ENCODE measurements at places on chromosomes 7 and 10.

DNA sequence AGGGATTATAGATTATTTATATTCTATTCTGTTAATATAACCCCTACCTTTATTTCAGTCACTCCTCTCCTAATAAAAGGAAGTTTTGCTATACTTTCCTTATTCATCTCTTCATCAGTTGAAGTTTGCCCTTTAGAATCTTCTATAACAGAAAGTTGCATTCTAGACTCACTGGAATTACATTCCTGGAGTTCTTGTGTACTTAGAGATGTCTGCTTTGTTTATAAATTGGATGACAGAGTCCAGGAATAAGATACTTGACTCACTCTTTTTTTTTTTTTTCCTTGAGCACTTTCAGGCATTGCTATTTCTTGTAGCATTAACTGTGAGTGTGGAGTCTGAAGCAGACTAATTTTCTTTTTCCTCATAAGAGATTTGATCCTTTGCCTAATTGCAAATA is 640.8 kb downstream of the XPNPEP1 start:
- DNase-seq = peak; percentile 67

DNA sequence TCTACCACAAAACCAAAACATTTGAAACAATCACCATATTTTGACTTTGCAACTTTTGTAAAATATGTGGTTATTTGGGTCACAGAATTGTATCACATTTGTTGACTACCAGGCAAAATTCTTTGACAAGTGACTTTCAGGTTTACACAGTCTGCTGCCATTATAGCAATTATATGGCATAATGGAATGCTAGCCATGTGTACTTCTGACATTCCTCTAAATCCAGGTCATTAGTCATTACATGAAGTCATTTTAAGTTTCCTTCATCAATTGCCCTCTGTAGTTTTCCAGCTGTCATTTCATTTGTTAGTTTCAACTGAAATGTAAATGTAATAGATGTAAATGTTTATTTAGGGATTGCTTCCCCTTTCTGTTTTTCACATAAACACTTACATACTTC is 137.5 kb downstream of the IMMP2L start:
- DNase-seq = peak; percentile 61

DNA sequence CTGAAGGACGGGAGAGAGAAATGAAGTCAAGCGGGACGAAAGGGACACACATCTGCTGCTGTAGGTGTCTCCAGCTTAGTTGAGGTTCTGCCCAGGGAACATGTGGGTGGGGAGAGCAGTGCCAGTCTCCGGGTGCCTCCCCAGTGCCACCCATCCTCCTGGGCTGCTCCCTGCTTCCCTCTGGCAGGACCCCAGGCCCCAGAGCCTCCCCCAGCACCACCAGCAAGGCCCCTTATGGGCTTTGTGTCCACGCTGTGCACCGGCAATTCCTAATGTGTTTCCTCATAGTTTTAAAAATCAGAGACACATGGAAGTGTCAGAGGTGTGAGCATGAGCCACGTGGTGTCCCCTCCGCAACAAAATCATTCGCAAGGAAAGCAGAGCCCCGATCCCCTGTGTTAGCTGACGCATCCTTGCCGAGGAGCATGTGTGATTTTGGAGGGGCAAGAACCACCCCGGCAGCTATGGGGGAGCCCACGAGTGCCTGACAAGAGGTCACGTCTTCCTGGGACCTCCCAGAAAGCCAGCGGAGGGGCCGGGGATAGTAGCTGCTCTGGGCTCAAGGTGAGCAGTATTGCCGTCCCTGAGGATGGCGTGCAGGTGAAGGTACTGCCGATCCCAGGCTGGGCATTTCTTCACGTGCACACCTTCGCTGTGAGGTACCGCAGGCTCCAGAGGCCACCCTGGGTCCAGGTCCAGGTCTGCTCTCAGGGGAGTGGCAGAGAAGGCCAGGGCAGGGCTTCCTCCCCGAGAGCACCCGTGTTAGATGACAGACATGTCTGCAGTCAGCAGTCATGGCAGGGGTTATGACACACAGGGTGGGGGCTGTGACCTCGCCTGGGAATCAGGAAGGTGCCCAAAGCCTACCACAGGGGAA is 448.2 kb upstream of the FOXK1 start:
- DNase-seq = no peak

DNA sequence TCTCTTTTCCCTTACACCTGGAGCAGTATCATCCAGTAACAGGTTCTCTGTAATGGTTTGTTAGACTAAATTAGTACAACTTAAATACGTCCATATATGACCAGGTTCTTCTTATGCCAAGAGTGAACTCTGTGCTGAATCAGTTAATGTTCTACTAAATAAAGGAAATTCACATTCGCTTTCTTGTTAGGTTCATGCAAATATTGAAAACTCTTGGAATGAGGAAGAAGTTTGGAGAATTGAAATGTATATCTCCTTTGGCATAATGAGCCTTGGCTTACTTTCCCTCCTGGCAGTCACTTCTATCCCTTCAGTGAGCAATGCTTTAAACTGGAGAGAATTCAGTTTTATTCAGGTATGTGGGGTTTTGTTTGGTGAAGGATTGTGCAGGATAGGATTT is 15.3 kb upstream of the CFAP69 start:
- no peak for DNase-seq

GRCh38 chr7:40733578-40733977 is 598.8 kb downstream of the SUGCT start:
- no peak for DNase-seq

DNA sequence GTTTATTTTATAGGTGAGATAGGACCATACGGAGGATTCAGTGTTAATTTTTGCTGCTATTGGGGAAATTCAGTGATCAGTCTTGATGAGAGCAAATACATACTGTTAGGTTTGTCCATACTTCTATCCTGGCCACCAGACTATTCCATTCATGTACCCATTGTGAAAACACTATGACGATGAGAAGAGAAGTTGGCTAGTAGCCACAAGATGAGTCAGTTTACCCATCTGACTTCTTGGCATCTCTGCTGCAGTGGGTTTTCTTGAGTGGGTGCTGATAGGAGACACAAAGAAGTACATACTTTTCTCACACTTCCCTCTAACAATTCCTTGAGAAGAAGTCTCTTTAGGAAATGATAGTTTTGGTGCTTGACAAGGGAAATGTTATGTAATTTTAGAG is 133.1 kb downstream of the TFPI2 start:
- DNase-seq = no peak

- no peak for DNase-seq
These were observed 1.5 kb upstream of the SFMBT2 start for GRCh38 chr10:7412237-7412927.

DNA sequence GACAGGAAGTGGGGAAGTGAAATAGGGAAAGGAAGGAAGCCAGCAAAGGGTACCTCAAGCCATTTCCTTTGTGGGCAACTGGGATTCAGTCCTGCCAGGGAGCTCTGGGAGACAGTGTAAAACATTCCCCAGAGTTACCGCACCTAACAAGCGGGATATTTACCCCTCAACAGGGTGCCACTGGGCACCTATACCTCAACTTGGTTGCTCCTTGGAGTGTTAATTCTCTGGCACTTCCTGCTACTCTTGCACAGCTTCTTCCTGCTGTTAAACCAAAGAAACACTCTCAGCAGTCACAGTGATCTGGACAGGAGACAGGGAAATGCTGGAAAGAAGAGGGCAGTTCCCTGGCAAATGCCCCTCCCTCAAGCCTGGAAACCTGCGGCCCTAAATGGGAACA is 151.3 kb downstream of the REEP3 start:
- no peak for DNase-seq

DNA sequence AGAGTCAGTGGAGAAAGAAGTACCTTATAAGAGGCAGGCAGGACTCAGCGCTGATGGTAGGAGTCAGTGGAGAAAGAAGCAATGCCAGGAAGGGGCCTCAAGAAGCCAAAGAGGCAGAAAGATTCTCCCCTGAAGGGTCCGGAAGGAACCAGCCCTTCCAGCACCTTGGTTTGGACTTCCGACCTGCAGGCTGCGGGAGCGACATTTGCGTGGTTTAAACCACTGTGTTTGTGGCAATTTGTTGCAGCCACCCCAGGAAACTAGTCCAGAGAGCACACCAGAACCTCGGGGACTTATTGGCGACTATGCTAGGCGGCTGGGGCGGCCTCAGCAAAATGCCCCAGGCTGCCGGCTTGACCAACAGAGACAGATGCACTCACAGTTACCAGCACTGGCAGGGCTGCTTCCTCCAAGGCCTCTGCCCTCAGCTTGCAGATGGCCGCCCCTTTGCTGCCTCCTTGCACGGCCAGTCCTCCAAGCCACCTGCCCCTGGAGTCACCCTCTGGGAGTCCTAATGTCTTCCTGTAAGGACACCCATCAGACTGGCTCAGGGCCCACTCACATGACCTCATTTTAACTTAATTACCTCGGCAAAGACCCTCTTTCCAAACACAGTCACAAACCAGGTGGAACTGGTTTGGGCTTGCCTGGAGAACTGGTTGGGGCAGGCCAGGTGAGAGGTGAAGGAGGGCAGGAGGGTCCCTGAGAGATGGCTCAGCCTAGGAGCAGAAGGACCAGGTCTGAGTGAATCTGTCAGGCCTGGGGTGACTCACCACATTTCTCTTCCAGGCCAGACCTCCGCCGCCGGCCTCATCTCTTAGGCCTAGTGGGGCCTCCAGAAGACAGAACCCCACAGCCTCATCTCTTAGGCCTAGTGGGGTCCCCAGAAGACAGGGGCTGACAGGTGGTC is 26.1 kb downstream of the CALML3 start:
- no peak for DNase-seq

- no peak for DNase-seq
These were observed 413.5 kb upstream of the LRRN3 start for GRCh38 chr7:110677405-110677804.

- no peak for DNase-seq
These were observed 358.3 kb downstream of the AUTS2 start for GRCh38 chr7:69956541-69956940.

- no peak for DNase-seq
These were observed 3.3 kb downstream of the IL2RA start for GRCh38 chr10:6058682-6059475.

DNA sequence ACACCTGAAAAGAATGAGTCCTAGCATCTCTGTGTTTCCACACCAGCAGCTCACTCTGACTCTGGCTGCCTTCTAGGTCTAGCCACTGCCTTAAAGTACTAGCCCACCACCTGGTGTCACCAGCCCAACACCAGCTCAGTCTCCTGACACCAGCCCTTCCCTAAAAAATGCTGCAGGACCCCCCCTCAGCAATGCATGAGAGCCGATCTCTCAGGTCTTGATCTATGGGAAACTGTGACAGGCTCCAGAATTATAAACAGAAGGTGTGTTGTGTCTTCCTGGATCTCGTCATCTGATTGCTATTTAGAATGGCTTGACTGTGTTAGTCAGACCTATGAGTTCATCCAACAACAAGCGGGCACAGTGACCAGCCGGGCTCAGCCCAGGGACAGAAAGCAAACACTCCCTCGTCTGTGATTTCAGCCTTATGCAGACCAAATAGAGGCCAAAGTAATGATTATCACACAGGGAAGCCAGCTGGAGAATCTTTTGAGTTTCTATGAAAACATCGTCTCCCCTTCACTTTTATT is 66.6 kb downstream of the CUBN start:
- DNase-seq = peak; percentile 83

DNA sequence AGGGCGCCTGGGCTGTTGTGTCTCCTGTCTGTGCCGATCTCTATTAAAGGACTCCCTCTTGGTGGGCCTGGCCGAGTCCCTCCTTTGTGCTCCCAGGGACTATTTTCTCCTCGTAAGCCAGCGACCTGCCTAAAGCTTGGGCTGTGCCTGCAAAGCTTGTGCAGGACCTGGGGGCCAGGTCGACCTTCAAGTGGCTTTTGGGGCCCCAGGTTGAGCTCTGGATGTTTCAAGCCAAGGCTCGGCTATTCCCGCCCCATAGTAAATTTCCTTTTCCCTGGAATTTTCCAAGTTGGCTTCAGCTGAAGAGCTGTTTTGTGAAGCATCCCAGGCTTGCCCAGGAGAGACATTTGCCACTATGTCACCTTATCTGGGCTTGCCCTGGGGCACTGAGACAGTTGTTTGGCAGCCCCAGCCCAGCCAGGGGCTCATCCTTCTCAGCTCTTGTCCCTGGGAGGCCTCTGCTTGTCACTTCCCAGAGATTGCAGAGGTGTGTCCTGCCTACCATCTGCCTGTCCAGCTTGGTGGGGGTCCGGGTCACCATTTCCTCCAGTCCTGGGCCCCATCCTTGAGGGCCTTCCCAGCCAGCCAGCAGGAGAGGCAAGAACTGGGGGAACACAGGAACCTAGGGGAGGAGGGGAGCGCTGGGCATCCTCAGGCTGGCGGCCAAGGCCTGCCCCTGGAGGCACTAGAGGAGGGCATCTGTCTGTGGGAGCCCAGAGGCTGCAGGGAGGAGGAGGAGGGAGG is 20.2 kb downstream of the ZMIZ2 start:
- no peak for DNase-seq

DNA sequence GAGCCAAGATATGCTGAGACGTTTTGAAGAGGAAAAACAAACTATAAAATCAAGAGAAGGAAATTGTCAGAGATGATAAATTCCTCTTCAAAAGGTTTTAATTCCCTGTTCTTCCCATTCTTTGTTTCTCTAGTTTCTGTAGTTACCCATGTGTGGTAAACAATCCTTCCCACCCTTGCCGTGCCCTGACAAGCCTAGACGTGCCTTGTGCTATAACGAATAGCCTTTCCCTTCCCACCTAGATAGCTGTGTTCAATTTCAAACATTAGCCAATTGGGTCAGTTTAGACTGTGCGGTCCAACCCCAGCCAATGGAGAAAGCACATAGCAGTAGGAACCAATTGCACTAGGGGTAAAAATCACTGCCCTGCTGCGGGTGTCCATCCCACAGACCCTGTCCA is 138.1 kb downstream of the RALA start:
- DNase-seq = no peak

- DNase-seq = no peak
These were observed 10.6 kb downstream of the CPA4 start for GRCh38 chr7:130303551-130303950.

GRCh38 chr7:21261627-21262594 is 166.0 kb upstream of the SP4 start:
- DNase-seq = peak; percentile 15

- no peak for DNase-seq
These were observed 75.6 kb downstream of the KAT6B start for GRCh38 chr10:74901867-74902450.

DNA sequence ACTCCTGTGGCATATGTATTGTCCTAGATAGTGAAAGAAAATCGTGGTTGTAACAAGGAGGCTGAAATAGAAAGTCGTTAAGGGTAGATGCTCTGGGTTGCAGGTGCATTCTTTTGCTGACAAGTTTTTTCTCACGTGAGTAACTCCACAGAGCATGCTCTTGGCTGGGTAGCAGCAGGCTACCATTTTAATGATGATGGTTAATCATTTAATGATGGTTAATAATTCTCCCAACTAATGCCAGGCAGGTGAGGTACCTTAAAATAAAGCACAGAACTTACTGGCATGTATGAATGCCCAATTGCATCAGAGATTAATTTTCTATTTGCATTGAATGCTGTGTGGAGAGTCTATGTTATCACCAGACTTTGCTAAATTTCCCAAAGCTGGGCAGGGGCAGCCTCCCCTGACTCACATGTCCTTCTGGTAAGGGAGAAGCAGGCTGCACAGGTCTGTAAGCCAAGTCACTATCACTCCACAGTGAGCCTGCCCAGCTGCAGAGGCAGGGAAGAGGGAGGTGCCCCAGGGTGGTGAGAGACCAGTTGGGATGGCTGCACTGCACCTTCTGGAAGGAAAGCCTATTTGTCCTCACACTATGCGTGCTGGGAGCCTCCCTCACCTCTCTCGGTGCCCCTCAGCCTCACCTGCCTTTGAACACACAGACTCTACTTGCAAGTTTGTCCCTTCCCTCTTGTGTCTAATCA is 287.0 kb upstream of the IGFBP3 start:
- DNase-seq = no peak

GRCh38 chr7:762885-763284 is 35.8 kb upstream of the PRKAR1B start:
- DNase-seq = no peak

GRCh38 chr10:103276251-103276895 is 565 bp upstream of the INA start:
- no peak for DNase-seq

GRCh38 chr7:134440067-134440466 is 18.8 kb downstream of the AKR1B1 start:
- no peak for DNase-seq
